ENCODE measurements at places on chromosomes 2 and 18.

DNA sequence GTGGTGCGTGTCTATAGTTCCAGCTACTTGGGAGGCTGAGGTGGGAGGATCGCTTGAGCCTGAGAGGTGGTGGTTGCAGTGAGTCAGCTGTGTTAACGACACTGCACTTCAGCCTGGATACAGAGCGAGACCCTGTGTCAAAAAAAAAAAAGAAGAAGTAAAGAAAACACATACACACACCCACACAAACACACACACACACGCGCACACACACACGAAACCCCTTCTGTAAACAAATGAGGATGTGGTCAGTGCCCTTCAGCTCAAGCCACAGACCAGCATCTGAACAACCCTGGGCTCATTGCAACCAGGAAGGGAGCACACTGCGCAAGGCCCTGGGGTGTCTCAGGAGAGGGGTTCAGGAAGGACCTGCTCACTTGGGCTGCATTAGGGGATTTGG is 47.9 kb upstream of the KCNF1 start:
- DNase-seq: peak; percentile 42

DNA sequence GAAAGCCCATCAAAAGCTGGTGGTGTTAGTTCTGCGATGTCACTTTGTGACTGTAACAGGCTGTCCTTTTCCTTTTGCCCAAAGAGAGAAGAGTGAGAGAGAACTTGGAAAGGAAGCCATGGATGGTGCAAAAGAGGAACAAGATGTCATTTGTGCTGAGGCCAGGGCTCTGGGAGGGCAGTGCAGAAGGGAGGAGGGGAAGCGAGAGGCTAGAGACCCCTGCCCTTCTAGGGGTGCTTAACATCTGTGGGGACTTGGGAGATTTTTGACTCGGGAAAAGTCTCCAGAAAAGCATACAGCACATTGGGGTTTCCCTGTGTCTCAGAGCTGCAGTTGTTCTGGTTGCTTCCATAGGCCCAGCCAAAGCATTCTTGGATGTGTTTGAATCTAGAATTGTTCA is 49.6 kb downstream of the ZBTB7C start:
- DNase-seq: no peak

- no peak for DNase-seq
Measured at GRCh38 chr2:239791526-239792404, 233.4 kb downstream of the NDUFA10 start.

- no peak for DNase-seq
Measured at GRCh38 chr2:179233626-179234430, 30.8 kb downstream of the SESTD1 start.

DNA sequence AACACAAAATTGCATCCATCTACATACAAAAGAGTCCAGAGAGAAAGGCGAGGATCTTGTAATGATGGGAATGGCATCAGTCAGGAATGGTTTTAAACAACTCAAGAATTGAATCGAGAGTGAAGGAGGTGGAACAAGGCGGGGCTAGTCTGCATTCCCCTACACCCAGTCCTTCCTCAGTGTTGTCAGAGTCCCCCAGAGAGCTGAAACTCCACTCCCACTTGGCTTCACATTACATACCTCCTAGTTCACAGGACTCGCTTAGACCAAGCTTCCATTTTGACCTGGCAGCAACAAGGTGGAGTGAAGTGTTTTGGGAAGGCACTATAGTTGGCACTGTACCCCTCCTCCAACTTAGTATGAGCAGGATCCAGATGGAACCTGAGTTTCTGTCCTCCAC is 1273.5 kb upstream of the CRIM1 start:
- DNase-seq: no peak

DNA sequence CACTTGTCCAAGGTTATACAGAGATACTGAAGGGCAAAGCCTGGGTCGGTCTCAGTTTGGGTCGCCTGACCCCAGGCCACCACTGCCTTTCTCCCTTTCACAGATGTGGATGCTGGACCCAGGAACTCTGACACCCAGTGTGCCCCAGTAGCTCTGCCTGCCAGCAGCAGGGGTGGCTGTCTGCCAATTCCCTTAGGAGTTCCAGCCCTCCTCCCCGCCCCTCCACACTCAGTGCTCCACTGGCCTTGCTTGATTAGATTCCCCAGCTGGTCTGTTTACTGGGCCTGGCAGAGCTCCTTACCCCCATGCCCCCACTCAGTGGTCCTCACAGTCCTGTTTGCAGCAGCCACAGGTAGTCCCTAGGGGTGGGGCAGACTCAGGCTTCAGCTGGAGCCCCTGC is 75.5 kb downstream of the NPAS2 start:
- peak; percentile 73 for DNase-seq

DNA sequence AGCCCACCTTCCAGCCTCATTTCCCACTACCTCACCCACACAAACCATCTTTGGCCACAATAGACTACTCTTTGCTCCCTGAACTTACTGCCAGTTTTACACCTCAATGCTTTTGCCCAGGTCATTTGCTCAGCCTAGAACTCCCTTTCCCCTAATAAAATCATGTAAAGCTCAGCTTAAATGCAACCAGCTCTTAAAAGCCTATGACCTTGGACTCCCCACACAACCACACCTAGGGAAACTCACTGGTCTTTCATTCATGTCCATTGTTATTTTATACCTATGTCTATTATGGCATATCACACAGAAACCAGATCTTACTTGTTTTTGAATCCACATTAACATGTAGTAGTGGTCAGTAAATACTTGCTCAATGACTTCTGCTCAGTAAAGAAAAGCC is 14.5 kb upstream of the XDH start:
- no peak for DNase-seq

- DNase-seq: no peak
Measured at GRCh38 chr2:28068088-28068487, 177.6 kb downstream of the BABAM2 start.
